CD8-positive, alpha-beta memory T cell (primary cell): ENCODE measurements at places on chromosomes 7 and 10.

- no peak for DNase-seq
These were observed 424.1 kb upstream of the MGMT start for GRCh38 chr10:129042776-129043595.

DNA sequence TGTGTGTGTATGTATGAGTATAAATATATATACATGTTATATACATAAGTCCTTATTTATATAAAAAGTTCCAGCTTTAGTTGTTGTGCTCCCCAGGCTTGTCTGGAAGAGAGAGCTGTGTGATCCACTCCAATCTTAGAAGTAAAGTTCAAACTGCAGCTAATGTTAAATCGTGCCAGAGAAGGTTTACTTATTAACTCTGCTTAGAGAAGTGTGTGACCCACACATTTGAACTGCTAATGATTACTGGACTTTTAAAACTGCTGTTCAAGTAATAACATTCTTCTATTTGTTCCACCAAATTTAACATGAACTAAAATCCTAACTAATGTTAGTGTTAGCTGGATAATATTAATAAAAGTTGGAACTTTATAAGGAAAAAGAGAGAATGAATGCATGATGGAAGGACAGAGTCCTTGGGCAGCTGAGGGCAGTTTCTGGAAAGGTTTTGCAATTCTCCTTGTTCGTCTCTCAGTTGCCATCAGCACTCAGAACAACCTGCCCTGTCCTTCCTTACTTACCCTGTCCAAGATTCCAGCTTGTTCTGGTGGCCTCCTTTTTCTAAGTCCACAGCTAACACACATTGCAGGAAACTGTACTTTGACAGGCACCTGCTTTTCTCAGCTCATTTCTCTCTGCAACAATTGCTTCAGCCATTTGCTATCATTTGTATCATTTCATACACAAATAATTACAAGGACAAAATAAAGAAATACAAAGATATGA, 162.6 kb downstream of the FAM107B start:
- DNase-seq, result no peak

DNA sequence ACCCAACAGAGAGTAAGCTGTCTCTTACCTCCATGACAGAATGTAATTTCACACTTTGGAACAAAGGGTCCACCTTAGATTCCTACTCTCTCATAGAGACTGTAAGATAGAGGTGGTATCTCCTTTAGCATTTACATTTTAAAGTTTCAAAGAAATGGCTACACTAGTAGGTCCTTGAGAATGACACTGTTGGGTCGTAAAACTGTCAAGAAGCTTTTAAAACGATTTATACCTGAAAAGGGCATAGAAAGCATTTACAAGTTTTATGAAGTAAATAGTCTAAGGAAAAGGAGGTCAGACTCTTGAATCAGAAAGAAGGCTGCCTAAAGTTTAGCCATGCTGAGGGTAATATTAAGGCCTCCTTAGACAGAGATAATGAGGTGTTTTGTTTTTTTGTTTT, 1212.4 kb upstream of the PHF14 start:
- DNase-seq, result no peak

GRCh38 chr7:49624611-49625010, 148.8 kb upstream of the VWC2 start:
- no peak for DNase-seq

DNA sequence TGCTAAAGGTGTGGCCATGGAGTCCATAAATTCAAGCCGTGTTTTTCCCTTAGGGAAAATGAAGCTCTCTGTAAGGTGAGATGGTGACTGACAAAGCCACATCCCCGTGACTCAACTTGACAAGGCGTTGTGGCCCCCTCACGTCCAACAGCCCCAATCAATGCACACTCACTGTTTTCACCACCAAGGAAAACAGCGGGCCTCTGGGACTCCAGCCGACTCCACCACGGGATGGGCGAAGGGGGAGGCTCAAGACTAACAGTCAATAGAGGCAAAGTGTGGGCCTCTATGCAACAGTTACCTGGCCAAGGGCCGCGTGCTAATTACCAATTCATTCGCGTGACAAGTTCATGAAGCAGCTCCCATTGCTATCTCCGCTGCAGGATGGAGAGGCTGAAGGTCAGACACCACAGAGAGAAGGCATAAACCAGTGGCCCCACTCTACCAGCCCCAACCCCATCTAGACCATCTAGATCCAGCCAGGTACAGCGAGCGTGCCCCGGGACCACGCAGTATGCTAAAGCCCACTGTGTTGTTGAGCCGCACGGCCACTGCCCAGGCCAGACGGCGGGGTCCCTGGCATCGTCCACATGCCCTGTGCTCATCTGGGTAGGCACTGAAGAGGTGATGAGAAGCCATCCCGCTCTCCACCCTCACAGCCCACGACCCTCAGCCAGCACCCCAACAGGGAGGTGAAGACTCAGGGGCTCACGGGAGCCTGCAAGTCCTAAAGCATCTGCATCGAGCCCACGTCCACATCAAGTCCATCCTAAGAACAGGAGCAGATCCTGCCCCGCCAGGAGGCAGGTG, 76.1 kb downstream of the PROSER2 start:
- DNase-seq, result no peak
